ENCODE measurements at places on chromosomes 6 and 20.

- peak; percentile 68 for DNase-seq
Measured at GRCh38 chr20:25065625-25066338, 7.8 kb upstream of the ACSS1 start.

GRCh38 chr6:149754548-149754947, 5.0 kb downstream of the PCMT1 start:
- DNase-seq: no peak

DNA sequence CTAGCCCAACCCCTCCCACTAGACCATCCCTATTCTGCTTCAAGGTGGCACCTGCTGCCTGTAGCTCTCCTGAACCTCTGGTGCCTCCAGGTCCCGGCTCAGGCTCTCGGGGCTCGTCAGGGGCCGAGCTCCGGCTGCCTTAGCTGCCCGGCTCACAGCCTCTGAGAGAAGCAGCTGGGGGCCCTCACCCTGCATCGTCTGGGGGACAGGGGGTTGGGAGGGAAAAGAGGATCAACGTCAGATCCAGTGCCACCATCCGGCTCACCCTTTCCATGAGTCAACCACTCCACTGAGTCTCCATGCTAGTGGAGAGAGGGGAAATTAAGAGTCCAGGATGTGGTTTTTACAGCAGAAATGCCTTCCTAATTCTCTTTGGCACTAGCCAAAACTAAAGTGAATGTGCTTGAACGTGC, 13.0 kb downstream of the BAG6 start:
- DNase-seq: no peak

DNA sequence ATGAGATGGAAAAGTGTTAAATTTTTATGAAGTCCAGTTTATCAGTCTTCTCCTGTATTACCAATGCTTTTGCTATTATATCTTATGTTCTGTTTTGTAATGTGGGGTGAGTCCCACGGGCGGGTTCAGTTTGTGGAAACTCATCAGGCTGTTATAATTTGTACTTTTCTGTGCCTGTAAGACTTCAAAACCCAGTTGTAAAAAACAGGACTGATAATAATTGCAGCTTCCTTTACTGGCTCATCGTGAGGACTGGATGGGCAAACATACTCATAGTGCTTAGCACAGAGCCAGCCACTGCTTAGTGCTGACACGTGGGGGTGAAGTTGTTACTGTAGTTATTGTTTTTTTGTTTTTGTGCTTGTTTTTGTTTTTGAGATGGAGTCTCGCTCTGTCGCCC, 45.6 kb downstream of the TGM2 start:
- DNase-seq: no peak

DNA sequence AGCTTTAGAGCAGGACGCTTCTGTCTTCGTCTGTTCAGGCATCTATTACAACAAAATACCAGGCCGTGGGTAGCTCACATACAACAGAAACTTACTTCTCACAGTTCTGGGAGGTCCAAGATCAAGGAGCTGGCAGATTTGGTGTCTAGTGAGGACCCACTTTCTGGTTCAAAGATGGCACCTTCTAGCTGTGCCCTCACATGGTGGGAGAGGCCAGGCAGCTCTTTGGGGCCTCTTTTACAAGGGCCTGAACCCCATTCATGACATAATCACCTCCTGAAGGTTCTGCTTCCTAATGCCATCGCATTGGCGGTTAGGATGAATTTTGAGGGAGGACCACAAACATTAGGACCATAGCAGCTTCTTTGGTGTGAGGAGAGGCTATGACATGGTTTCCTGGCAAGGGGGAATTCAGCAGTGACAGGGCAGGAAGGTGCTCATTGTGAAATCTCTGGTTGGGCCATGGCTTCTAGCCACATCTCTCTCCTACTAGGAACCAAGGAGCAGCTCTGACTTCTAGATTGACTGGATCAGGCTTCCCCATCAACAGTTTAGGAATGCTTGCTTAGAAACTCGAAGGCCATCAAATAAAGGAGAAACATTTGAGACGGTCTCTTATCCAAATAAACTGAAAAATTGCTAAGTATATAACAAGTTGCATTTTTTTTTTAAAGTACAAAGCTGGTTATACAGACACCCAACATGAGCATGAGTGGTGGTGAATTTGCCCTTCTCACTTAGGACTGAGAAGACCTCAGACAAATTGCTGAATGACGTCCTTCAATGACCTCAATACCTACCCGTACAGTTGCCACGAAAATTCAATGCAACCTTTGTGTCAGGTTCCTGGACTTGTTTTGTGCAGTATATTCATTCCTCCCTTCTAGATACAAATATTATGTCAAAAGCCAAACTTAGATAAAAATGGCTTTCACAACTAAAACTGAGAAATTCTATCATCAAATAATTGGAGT, 140.7 kb downstream of the ZDHHC14 start:
- no peak for DNase-seq

- no peak for DNase-seq
Measured at GRCh38 chr6:64812138-64812537, 894.9 kb downstream of the EYS start.

DNA sequence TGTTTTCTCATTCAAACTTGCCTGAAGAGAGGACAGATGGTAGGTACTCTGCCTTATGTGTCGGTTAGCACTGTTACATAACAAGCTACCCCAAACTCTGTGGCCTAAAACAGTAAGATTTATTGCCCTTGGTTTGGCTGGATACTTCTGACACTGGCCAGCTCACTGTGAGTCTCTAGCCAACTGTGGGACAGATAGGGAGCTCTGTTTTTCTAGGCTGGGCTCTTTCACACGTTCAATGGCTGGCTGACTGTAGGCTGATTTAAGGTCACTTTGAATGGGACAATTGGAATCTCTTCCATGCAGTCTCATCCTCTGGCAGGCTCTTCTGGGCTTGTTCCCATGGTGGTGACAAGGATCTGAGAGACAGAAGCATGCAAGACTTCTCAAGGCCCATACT, 39.4 kb upstream of the JAG1 start:
- no peak for DNase-seq

- no peak for DNase-seq
Measured at GRCh38 chr20:59042151-59042795, at the start of gene PRELID3B. Gene PRELID3B, minus strand, starts transcription at chr20:59042786. Its CDS starts 56 bp downstream, at chr20:59042730.

DNA sequence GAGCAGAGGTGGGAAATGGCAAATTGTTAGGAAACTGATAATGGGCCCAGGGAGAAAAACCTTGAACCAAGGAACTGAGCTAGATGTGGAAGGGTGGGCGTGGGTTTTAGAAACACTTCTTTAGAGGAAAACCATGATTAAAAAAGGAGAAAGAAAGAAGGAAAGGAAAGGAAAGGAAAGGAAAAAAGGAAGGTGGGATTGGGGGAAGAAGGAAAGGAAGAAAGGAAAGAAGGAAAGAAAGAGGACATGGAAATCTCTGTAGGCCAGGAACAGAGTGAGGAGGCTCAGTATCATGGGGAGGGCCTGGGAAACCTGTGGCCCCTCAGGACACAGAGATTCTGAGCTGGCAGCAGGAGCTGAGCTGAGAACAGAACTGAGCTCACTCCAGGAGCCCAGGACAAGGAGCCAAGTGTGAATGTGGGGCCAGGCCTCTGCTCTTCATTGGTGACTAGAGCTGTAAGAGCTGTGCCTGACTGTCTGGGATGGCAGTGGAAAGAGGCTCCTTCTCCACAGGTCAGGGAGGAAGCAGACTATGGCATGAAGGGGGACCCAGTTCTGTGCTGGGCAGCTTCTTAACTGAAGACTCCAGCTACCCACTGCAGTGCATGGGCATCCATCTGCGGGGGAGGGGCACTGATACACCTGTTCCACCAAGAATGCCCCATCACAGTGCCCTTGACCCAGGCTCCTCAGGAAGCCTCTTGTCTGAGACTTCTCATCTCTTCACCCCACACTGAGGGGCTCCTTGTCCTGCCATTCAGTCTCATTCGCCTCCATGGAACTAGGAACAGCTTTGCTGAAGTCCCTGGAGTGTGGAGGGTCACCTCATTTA, 116.1 kb upstream of the BACH2 start:
- DNase-seq: no peak

GRCh38 chr6:2853769-2854395, 12.2 kb upstream of the SERPINB1 start:
- peak; percentile 66 for DNase-seq

GRCh38 chr20:19995220-19995863, 21.8 kb upstream of the NAA20 start:
- DNase-seq: no peak

DNA sequence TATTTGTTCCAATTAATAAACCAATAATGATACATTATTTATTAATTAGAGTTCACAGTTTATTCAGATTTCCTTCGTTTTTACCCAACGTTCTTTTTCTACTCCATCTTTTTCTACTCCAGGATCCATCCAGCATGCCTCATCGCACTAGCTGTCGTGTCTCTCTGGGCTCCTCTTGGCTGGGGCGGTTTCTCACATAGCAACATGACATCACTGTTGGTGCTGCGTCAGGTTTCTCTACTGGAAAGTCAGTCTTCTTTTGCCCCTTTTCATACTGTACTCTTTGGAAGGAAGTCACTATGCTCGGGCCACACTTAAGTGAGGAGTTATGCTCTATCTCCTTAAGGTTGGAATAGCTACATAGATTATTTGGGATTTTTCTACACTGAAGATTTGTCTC, 13.7 kb upstream of the SOX12 start:
- no peak for DNase-seq

- no peak for DNase-seq
Measured at GRCh38 chr20:59039233-59039632, 3.4 kb downstream of the PRELID3B start.

GRCh38 chr6:130980310-130981032, 82.6 kb downstream of the EPB41L2 start:
- DNase-seq: no peak
